ENCODE measurements at places on chromosomes 6 and 20.

- DNase-seq = no peak
Measured at GRCh38 chr6:100217225-100218012, 223.4 kb upstream of the MCHR2 start.

DNA sequence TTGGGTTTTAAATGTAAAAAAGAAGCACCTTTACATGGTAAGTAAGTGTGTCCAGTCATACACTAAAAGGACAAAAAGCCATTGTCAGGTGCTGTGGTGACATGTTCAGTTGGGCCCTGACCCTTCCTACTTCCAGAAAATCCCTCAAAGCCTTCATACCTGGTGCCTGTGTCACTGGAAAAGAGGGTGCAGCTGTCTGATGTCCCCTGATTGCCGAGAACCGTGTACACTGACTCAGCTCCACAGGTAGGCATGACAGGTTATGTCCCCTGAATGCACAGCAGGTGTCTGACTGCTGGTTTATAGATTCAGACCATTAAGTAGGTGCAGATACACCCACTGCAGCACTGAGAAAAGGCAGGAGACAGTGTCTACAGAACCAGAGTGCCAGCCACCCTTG lies 99.1 kb downstream of the FOXC1 start:
- DNase-seq = no peak

- no peak for DNase-seq
Measured at GRCh38 chr20:34495916-34496315, 20.3 kb upstream of the DYNLRB1 start.

GRCh38 chr6:92329208-92329847 lies 1090.0 kb downstream of the EPHA7 start:
- no peak for DNase-seq

- DNase-seq = no peak
Measured at GRCh38 chr20:44215125-44215524, 4.6 kb upstream of the OSER1 start.

Data from epithelial cell of proximal tubule (primary cell).